ENCODE measurements at places on chromosomes 16 and 17. TPM values are rescaled to one million over a fixed set of nuclear protein-coding genes. Genes with fewer than 3 reads are reported as not detected.

DNA sequence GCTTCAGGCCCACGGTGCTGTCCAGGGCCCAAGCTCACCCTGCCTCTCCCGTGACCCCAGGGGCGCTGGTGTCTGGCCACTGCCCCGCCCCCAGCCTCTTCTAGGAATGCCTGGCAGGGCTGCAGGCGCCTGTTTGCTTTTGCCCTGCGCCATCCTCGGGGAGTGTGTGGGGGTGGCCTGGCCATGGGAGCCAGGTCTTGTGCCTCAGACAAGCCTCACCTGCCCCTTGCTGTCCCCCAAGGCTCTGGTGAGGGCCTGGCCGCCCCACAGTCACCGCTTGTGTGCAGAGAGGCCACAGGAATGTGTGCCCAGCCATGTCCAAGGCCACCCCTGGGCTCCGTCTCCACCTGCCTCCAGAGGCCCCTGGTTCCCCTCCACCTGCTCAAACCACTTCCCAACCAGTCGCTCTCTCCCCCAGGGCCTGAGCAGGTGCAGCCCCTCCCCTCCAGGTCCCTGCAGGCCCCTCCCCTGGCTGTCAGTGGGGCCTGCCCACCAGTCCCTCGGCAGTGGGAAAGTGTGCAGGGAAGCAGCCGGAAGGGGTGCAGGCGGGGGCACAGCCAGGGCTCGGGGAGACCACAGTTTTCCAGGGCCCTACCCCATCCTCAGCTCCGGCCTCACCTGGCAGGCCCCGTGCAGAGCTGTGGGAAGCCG lies 841 bp upstream of the IGFALS start:
- no peak overlapping the region for H3K27ac ChIP-seq
- peaks cover 28% of the 10 kb centered on the region for H3K36me3 ChIP-seq
- no peaks in the 10 kb centered on the region for H3K27me3 ChIP-seq

DNA sequence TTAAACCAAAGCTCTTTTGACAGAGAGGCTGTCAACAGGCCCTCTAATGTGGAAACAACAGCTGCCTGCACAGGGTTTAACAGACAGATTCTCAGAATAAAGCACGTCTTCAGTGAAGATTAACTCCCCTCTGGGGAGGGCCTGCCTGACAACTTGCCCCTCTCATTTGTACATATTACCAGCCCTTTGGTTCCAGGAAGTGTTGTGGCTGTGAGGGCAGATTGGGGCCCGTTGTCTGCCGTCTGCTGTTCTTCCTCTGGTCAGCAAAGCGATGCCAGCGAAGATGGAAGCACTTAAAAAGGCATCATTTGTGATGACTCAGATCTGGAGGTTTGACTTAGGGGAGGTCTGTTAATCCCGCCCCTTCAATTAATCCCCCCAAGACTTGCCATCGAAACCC lies 177.0 kb upstream of the IRX6 start:
- H3K27ac ChIP-seq, result no peak overlapping the region
- H3K36me3 ChIP-seq, result no peaks in the 10 kb centered on the region
- no peak overlapping the region for H3K4me3 ChIP-seq

DNA sequence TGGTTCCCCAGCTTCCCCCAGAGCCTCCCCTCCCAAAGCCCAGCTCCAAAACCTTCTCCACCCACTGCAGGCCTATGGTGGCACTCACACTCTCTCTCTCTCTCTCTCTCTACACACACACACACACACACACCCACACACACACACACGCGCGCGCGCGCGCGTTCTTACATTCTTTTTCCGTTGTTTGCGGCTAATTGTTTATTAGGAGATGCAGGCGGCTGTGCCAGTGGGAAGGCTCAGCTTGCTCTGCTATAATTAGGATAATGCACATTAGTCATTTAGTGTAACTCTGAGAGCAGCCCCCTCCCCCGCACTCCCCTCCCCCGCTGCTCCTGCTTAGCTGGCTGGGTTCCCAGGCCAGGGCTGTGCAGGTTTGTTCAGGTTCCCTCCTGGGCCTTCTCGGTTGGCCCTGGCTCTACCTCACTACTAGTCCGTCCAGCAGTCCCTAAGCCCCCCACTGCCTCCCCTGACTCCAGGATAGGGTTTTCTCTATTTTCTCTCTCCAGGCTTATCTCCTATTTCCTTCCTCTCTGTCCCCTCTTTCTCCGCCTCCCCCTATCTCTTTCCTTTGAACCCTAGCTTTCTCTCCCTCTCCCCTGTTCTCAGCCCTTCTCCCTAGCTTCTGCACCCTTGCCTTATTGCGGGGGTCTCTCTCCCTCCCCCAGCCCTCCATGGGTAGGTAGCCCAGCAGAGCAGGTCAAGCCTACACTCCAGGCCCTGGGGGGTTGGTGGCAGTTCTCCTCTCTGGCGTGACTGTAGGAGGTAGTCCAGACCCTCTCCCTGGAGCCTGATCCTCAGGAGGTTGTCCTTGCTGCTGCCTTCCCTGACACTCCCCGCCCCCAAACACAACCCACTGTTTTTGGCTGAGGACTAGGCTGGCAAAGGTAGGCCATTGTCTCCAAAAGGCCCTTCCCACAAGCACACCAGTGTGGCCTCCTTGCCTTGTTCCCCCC lies 34.0 kb downstream of the TMEM132E start:
- H3K27ac ChIP-seq, result no peak overlapping the region
- H3K36me3 ChIP-seq, result no peaks in the 10 kb centered on the region
- no peak overlapping the region for H3K4me3 ChIP-seq
- no peak for DNase-seq
- peaks cover 6% of the 10 kb centered on the region for H3K4me1 ChIP-seq
- H3K27me3 ChIP-seq, result peaks cover 54% of the 10 kb centered on the region

DNA sequence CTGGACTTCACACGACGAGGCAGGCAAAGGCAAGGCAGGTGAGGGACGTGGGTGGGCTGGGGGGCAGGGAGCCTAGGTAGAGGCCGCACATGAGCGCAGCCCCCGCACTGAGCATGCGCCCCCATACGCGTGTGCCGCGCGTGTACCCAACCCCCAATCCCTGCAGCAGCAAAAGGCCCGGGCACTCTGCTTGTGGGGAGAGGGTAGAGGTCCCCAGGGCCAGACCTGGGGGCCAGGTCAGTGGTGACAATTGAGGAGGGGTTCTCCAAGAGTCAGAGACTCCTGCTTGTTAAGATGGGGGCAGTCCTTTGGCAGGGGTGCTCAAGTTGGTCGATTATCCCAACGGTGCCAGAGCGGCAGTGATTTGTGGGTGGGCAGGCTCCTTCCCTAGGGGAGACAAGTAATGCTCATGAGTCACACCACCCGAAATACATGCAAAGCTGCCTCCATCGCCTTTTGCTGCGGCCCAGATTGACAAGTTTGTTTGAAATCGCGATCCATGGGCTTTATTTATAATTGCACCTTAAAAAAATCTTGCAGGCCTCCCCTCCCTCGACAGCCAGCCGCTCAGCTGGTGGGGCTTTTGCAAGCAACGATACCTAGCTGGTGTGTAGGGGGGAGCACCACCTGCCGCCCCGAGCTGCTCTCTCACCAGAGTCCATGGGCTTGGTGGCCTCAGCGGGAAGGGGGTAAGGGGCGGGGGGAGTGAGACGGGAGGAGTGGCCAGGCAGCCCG lies 1.1 kb upstream of the GIT1 start:
- H3K36me3 ChIP-seq, result no peaks in the 10 kb centered on the region
- peaks cover 84% of the 10 kb centered on the region for H3K4me1 ChIP-seq
- H3K27me3 ChIP-seq, result no peaks in the 10 kb centered on the region
- H3K27ac ChIP-seq, result peak overlapping the region; percentile 86

Gene RHBDL1
- 8.9 TPM for total RNA-seq

- no peaks in the 10 kb centered on the region for H3K36me3 ChIP-seq
- H3K4me3 ChIP-seq, result no peak overlapping the region
- H3K4me1 ChIP-seq, result no peaks in the 10 kb centered on the region
Measured at GRCh38 chr16:81875461-81875860, 96.4 kb downstream of the PLCG2 start.

Gene ADGRG3
- 0.32 TPM for total RNA-seq

DNA sequence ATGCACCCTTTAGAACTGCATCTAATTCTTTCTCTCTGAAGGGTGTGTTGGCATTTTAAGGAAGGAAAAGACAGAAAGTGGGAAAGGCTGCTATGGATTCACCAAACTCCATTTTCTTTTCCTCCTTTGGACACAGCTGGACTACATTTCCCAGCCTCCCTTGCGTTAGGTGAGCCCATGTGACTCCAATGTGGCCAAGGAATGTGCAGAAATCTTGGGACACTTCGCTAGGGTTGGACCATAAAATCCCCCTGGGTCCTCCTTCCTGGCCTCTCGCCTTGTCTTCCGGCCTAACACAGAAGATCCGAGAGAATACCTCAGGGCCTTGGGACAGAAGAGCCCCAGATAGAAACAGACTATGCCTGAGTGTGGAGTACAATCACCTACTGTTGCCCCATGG lies 56.3 kb downstream of the ABCC12 start:
- H3K4me1 ChIP-seq, result peaks cover 3% of the 10 kb centered on the region
- no peaks in the 10 kb centered on the region for H3K27me3 ChIP-seq
- DNase-seq, result no peak
- no peaks in the 10 kb centered on the region for H3K36me3 ChIP-seq
- H3K4me3 ChIP-seq, result no peak overlapping the region
